ENCODE measurements at places on chromosomes 5 and 9.

GRCh38 chr5:177429248-177430040, 3.0 kb downstream of the GRK6 start:
- DNase-seq = no peak

DNA sequence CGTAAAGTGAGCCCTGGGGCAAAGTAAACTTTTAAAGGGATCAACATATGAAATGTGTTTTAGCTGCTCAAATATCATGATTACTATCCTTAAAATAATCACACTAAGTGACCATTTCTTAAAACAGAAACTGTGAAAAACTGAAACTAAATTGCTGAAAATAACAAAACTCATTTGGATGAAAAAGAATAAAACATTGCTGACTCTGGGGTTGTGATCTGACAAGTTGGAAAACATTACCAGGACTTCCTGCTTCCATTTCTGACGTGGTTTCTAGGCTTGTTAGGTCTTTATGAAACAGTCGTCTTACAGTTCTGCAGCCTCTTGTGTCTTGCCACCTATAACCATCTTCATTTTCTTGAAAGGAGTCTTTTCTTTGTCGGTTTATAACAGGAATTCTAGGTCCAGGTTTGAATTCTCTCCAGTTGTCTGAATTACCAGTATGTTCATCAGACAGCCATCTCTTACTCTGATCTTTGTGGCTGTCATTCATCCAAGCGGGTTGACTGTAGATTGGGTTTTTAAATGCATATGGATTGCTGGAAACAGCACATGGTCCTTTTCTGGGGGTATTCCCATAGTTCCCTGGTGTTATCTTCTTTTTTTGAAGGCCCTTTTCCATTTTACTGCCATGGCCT, 1.7 kb downstream of the TUT7 start:
- DNase-seq = no peak

GRCh38 chr5:149220750-149221149, 50.9 kb upstream of the AFAP1L1 start:
- no peak for DNase-seq

DNA sequence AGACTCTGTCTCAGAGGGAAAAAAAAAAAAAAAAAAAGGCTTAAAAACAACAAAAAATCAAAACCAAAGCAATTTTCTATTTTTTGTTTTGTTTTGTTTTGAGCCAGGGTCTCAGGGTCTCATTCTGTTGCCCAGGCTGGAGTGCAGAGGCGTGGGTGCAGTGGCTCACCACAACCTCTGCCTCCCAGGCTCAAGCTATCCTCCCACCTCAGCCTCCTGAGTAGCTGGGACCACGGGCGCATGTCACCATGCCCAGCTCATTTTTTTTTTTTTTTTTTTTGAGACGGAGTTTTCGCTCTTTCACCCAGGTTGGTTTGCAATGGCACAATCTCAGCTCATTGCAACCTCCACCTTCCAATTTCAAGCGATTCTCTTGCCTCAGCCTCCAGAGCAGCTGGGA, 5.7 kb downstream of the STK10 start:
- no peak for DNase-seq

GRCh38 chr5:78133423-78133822, 161.1 kb downstream of the AP3B1 start:
- no peak for DNase-seq

- DNase-seq = no peak
Observed at GRCh38 chr5:57889558-57889957, 406.9 kb upstream of the ACTBL2 start.

- DNase-seq = no peak
Observed at GRCh38 chr9:114434878-114435311, 47.1 kb upstream of the AKNA start.

- peak; percentile 55 for DNase-seq
Observed at GRCh38 chr9:3508521-3509291, 17.1 kb downstream of the RFX3 start.

- DNase-seq = no peak
Observed at GRCh38 chr5:143008032-143008431, 237.9 kb downstream of the ARHGAP26 start.

- DNase-seq = no peak
Observed at GRCh38 chr9:97761056-97761598, 64.0 kb upstream of the XPA start.

GRCh38 chr5:10699281-10699874, 61.7 kb downstream of the DAP start:
- DNase-seq = no peak

DNA sequence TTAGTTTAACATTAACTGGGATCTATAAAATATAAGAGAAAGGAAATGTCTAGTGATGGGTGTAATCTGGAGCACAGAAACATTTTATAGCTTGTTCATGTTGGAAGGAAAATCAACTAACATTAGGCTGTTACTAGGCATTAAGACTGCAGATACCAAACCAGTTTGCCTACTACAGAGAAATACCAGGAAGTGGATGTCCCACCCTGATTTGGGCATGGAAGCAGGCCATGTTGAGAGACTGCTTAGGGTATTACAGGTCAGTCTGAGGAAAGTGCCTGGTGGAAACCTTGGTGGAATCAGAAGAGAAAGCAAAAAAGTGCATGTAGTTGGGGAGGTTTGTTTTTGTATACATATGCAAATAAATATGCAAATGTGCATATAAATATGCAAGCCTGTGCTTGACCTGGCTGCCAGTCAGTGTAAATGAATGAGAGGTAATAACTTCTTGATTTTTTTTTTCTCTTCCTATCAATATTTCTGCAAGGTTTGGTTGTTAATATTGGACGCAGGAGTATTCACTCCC, 9.6 kb upstream of the CCDC112 start:
- no peak for DNase-seq

GRCh38 chr5:173622183-173623047, 6.0 kb upstream of the BOD1 start:
- DNase-seq = no peak

GRCh38 chr9:126647585-126648411, 34.1 kb downstream of the LMX1B start:
- DNase-seq = no peak

DNA sequence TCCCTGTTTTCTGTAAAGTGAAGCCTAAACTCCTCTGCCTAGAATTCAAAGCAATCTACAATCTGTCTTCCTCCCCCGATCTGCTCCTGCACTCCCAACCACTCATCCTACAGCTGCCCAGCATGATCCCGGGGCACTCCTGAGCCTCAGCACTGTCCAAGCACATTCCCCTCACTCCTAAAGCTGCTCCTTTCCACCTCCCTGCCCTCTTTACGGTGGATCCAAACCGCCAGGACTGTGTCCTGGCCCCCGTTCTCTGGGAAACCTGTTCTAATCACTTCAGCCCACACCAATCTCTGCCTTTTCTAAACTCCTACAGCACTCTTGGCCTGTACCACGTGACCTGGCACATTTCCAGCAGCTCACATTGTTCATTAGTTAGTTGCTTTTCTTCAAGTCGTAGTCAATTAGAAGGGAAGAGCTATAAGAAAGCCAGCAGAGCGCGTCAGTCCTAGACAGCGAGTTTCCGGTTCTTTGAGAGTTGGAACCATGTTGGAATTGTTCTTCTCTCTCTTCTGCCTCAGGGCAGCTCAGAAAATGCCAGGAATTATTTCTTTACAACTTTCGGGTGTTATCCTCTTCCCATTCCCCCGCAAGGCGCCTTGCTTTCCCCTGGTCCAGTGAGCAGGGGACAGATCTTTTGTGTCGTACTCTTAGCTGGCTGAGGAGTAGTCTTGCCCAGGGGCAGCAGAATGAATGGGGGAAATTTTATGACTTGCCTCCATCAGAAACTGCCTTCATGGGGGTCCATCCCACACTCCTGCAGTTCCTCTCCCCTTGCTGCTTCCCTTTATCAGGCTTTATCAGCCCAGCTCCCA, 60.7 kb downstream of the NRG2 start:
- no peak for DNase-seq

- no peak for DNase-seq
Observed at GRCh38 chr5:143462431-143462830, 58.9 kb upstream of the NR3C1 start.

GRCh38 chr5:111478266-111478665, 34.1 kb downstream of the STARD4 start:
- no peak for DNase-seq

DNA sequence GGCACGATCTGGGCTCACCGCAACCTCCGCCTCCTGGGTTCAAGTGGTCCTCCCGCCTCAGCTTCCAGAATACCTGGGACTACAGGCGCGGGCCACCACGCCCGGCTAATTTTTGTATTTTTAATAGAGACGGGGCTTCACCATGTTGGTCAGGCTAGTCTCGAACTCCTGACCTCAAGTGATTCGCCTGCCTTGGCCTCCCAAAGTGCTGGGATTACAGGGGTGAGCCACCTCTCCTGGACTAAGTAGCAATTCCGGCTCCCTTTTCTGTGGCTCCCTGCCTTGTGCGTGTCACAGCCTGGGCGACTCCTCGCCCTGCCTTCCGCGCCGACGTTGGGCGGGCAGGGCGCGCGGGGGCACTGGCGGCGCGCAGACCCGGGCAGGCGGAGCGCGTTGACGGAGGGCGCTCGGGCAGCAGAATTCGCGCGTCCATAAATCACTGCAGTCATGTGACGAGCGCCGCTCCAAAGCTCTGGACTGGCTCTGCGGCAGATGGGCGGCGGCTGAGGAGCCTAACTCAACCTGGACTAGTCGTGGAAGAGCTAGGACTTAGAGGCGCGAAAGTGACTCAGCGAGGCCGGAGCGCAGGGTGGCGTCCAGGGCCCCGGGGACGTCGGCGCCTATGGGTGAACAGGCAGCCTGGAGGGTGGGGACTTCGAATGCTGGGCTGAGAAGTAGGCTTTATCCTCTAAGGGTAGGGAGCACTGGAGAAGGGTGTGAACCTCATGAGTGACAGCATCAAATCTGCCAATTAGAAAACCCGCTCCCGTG, 1.4 kb upstream of the CIZ1 start:
- DNase-seq = peak; percentile 19

GRCh38 chr5:19733612-19734495, 254.1 kb downstream of the CDH18 start:
- DNase-seq = no peak

DNA sequence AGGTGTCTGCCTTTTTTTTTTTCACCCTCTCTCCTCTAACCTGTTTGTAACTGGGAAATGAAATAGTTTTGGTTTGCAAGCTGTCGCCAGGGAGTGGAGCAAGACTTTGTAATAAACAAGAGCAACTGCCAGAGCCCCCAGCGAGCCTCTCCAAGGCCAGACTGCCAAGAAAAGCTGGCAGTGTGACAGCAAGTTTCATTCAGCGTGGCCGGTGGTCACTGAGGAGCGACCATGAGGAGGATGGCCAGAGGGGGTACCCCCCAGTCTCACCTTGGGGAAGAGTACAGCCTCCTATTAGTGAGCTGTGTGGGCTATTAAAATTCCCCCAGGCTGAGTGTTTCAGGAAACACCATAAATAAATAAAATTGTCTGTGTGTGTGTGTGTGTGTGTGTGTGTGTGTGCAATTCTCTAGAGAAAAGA, 49.9 kb downstream of the ZFAND5 start:
- no peak for DNase-seq

GRCh38 chr5:139683295-139684271, 35.4 kb downstream of the CXXC5 start:
- no peak for DNase-seq

GRCh38 chr5:152987131-152987530, 503.3 kb upstream of the GRIA1 start:
- DNase-seq = no peak

GRCh38 chr9:85428230-85428629, 313.5 kb downstream of the AGTPBP1 start:
- no peak for DNase-seq

DNA sequence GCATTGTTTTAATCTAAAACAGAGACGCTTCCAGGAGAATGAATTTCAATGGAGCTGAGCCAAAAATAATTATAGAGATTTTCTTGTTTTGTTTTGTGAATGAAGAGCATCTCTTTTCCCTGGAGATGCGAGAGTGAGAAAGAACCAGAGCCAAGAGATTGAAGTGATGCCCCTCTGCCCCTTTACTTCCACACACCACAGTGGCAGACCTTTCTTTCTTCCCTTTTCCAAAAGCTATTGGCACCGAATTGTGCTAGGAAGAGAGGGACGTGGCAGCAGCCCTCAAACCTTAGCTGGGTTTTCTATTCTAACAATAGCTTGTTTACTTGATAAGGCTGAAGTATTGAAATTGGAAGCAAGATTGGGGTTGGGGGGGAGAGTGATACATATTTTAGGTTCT, 133.0 kb upstream of the TMEM161B start:
- DNase-seq = no peak

GRCh38 chr9:72044095-72044494, 16.3 kb downstream of the C9orf57 start:
- DNase-seq = no peak

GRCh38 chr5:131509801-131510200, 125.2 kb downstream of the RAPGEF6 start:
- DNase-seq = no peak

DNA sequence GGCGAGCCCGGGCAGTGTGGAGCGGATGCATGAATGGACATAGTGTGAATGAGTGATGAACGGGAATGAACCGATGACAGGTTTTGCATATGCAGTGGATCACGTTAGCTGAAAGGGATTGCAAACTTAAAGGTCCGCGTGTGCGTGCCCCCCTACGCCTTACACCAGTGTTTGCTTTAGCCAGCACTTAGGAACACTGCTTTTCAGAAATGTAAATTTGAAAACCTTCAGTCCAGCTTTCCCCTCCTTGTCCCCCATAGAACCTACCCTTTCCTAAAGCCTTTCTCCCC, 692 bp downstream of the PSAT1 start:
- DNase-seq = no peak

GRCh38 chr9:113057193-113057592, 669 bp upstream of the ZFP37 start:
- DNase-seq = no peak

- no peak for DNase-seq
Observed at GRCh38 chr5:128591598-128592455, 53.8 kb upstream of the FBN2 start.

- no peak for DNase-seq
Observed at GRCh38 chr5:40860711-40861110, 19.5 kb downstream of the CARD6 start.

DNA sequence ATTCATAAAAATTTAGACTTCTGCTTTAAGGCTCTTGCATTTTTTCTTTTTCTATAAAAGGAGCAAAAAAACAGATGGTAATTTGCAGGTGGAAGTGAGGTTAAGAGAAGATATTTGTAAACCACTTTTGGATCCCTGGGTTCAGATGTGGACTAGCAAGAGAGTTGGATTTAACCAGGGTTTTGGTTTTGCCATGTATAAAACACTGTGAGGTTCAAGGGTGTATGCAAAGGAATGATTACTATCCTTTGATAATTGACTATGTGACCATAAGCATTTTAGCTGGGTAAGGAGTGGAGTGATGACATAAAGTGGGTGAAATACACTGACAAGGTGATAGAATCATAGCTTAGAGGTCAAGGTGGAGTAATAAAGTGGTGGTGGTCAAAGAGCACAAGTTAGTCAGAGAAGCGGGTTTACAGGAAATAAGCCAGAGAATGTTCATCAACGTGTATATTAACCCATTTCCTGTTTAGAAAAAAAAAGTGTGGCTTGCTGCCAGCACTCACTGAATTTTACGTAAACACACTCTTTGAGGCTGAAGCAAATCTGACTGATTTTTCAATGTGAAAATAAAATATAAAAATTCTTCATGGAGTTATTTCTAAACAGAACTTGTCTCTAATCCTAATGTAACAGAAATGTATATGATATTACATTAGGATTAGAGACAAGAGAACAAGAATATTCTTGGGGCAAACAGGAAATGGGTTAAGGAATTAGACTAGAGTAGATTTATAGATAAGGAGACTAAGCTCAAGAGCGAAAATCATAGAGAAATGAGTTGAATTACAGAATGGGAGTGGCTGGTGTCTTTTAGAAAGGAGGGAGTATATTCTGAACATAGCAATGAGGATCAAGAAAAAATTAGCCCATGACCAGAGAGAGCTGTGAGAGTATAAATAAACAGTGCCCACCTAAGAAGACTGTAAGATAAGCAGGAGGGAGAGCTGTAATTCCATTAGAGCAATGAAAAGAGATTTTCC, 74.5 kb downstream of the CDKN2A start:
- DNase-seq = no peak

Measured in NCI-H1930 (cell line).